ENCODE measurements at places on chromosomes 7 and 10.

- no peak for DNase-seq
These were observed 13.1 kb downstream of the MAT1A start for GRCh38 chr10:80276335-80276734.

DNA sequence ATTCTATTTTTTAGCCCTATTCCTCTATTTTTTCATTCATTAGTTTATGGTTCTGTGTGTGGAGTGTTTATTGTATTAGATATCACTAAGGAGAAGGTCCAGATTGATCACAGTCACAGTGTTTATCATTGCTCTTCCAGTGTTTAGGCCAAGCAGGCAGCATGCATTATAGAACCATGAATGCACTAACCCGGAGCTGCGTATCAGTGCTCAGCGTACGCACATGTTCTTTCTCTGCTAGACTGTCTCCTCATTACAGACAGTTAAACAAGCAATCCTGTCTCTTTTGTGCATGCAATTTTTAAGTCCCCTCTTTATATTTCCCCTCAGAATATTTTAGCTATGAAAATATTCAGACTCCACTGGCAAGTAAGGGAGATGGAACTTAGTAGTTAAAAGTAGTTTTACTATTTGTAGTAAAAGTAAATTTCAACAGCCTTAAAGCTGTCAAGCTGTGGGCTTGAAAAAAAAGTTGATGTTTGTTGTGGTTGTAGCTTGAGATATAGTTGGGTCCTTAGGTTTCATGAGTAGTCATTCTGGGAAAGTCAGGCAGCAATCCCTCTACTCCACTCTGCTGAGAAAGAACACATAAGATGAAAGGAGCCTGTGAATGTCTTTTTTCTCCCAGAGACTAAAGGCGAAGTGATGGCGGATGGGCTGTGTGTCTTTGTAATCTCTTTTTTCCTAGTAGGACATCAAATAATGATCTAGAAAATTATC is 260.4 kb downstream of the CDK14 start:
- no peak for DNase-seq

DNA sequence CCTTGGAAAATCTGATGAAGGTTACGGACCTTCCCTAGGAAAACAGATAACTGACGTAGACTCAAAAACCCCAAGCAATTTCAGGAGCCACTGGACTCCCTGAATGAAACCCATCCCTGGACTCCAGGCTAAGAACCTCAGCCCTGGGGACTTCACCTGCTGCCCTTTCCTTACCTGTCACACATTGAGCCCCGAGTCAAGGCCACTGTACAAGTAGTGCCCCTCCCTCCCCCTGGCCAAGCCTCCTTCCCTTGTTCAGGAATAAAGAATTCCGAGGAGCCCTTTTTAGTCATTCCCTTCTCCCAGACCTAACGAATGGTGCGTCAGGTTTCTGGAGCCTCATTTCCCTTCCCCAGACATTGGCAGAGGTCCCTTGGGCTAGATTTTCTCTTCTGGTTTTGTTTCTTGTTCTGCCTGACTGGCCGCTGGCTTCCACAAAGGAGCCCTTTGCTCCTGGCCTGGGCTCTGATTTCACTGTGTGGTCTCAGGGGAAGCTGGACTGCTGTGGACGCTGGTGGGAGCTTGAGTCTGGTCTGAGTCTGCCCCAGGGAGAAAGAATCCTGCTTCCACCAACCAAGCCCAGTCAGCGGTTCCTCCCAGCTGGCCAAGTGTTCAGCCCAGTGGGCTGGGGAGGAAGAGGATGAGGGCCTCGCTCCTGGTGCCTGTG is 31.7 kb downstream of the ZNF775 start:
- DNase-seq: no peak

DNA sequence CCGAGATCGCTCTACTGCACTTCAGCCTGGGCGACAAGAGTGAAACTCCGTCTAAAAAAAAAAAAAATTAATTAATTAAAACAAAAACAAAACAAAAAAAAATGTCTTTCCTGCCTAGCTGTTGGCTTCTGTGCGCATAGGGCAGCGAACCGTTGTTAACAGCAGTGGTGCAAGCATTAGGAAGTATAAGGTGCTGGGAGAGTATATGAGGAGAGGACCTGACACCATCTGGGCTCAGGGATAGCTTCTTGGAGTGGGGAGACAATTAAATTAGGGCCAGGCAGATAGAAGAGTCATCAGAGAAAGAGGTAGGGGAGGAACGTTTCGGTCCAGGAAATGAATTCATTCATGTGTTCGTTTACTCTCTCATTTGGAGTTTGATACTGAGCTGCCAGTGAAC is 46.2 kb upstream of the EZH2 start:
- DNase-seq: no peak

- no peak for DNase-seq
These were observed 19.9 kb upstream of the FMC1 start for GRCh38 chr7:139321071-139321745.

- no peak for DNase-seq
These were observed 165.5 kb downstream of the SND1 start for GRCh38 chr7:127817466-127817865.

DNA sequence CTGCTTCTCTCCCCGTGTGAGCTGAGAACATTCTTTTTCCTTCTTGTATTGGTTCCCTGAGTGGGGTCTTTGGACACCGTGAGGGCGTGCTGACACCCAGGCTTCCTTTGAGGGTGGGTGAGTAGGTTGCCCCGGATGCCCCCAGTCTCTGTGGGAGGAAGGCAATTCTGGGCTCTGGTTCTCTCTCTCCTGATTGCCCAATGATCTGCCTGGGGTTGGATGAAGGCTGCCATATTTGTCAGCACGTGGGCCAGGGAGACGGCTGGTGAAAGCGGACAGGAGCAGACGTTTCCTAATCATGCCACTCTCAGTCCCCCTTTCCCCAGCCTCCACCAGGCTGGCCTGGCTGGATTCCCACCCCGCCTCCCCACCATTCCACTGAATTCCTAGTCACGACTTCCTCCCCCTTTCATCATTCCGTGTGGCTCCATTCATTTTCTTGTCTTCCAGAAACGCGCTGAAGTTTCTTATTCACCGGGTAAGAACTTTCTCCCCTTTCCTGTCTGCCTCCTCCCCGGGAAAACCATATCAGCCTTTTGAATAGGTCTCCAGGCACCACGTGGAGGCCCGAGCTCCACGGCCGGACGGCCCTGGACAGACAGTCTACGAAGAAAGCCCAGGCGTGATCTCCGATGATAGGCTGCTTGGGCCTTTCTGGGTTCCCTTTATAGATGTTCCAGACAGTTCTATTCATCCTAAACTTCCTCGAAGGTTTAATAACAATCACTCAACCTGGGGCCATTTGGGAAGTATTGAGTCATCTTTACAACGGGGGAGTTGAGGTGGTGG is 98.7 kb upstream of the NPTX2 start:
- DNase-seq: no peak

GRCh38 chr10:83957168-83957947 is 182.0 kb upstream of the GHITM start:
- no peak for DNase-seq

GRCh38 chr10:124943301-124944092 is 1.6 kb downstream of the ZRANB1 start:
- no peak for DNase-seq

- no peak for DNase-seq
These were observed 321.7 kb downstream of the PRPF18 start for GRCh38 chr10:13908475-13908874.

DNA sequence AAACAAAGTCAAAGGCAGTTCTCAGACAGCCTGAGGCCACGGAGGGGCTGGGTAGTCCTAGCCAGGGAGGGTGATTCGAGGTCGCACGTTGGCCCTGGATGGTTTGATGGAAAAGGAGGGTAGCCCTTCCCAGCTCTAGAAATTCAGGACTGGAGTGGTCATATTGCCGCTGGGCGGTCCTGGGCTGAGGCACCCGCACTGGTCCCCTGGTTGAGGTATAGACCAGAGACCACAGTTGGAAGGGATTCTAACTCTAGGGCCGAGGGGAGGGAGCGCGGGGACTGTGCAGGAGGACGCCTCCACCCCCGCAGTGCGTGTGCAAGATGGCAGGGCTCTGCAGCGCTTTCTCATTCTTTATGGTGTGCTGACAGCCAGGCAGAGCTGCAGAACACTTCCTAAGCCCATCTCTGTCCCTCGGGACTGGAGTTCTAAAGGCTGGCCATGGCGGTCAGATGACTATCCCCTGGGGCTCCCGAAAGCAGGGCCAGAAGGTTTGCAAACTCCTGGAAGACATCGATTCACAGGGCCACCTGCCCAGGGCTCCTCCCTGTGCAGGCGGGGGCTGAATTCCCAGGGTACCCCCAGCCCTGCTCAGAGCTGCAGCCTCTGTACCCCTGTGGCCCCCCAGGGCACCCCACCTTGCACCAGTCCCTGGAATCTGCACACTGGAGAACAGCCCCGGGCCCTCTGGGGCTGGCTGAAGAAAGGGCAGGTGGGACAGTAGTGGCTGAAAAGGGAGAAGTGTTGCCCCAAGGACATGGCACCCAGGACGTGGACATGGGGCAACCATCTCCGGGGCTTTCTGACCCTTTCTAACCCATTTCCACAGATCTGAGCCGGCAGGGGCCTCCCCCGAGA is 51.0 kb upstream of the ELN start:
- DNase-seq: peak; percentile 50

DNA sequence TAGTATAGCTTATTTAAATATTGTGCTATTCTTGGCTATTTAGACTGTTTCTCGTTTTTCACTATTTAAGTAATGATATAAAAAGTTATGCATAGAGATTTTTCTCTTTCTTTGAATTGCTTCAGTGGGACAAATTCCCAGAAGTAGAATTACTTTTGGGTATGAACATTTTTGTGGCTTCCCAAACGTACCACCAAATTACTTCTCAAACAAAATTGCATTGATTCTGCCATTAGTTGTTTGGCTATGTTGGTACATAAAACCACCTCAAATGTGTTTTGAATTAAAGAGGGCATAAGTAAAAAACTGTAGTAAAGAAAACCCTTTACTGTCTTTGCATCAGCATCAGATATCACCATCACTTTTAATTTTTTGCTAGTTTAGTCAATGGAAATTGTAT is 31.0 kb downstream of the AKR1B1 start:
- DNase-seq: no peak

DNA sequence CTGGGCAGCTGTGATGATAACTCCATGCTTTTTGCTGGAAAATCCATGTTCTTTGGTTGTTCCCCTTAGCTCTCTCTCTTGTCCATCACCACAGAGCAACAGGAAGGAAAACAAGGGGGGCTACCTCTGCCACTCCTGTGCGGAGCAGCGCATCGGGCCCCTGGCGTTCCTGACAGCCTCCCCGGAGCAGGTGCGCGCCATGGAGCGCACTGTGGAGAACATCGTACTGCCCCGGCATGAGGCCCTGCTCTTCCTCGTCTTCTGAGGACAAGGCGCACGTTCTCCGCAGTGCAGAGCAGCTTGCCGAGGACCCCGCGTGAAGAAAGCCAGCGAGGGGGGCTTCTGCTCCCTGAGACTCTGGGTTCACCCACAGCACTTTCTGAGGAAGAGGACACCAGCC is 40.3 kb downstream of the IL15RA start:
- no peak for DNase-seq

- DNase-seq: no peak
These were observed 1023.0 kb upstream of the SORCS1 start for GRCh38 chr10:108187408-108188012.

DNA sequence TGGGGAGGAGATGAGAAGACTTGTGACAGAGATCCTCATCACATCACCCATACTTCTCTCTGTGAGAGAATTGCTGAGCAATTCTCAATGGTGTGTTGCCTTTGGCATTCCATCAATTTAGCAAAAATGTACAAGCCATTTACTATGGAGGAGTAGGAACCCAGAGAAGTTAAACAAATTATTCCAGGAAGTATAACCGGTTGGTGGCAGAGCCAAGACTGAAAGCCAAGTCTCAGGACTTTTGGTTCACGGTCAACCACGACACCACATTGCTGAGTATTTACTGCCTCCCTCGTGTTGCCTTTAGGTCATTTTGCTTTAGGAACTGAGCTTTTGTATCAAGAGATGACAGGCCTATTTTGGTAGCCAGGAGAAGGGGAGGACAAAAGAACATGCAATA is 88.0 kb upstream of the ELMO1 start:
- DNase-seq: no peak

DNA sequence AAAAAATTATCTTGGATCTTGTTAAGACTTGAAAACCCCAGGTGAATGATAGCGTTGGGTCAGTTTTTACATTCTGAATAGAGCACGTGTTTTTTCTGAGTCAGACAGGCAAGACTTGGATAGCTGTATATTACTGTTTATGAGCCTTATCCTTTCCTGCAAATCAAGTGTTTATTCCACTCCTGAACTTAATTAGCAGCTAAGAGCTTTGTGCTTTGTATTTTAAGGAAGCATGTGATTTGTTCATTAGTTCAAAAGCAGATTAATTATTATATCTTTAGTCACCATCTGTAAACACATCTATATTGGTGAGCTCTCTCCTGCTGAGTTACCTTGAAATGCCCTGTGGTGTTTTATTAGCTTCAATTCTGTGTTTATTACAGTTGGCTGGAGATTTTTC is 98.6 kb upstream of the PRPS1L1 start:
- DNase-seq: no peak

GRCh38 chr7:126608339-126608776 is 644.4 kb downstream of the GRM8 start:
- DNase-seq: peak; percentile 27

- DNase-seq: no peak
These were observed 15.0 kb downstream of the ASB13 start for GRCh38 chr10:5651388-5651764.

DNA sequence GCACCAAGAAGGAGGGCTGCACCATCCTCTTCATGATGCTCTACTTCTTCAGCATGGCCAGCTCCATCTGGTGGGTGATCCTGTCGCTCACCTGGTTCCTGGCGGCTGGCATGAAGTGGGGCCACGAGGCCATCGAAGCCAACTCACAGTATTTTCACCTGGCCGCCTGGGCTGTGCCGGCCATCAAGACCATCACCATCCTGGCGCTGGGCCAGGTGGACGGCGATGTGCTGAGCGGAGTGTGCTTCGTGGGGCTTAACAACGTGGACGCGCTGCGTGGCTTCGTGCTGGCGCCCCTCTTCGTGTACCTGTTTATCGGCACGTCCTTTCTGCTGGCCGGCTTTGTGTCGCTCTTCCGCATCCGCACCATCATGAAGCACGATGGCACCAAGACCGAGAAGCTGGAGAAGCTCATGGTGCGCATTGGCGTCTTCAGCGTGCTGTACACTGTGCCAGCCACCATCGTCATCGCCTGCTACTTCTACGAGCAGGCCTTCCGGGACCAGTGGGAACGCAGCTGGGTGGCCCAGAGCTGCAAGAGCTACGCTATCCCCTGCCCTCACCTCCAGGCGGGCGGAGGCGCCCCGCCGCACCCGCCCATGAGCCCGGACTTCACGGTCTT is 1.9 kb downstream of the FZD1 start:
- peak; percentile 22 for DNase-seq
